Activated CD8-positive, alpha-beta memory T cell treated with anti-CD3 and anti-CD28 coated beads, Interleukin-2, amount 10 ng/mL, durations not matched to agents 7 days and 5 days (primary cell): ENCODE measurements at places on chromosomes 5 and 9. TPM values are rescaled to one million over a fixed set of nuclear protein-coding genes. Genes with fewer than 3 reads are reported as not detected.

DNA sequence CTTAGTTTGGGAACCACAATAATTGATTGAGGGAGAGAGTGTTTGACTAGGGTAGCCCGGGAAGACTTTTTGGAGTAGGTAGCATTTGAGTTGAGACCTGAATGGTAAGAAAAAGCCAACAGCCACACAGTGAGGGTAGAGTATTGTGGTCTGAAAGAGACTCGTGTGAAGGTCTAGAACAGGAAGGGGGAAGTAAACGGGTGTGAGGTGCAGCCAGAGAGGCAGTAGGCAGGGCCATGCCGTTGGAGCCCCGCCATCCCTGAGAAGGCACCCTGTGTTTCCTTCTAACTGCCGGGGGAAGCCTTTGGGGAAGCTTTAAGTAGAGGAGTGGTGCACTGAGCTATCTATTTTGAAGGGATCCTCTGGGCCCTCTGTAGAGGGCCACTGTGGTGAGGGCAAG lies 3.5 kb upstream of the F2RL2 start:
- DNase-seq: peak; percentile 53

DNA sequence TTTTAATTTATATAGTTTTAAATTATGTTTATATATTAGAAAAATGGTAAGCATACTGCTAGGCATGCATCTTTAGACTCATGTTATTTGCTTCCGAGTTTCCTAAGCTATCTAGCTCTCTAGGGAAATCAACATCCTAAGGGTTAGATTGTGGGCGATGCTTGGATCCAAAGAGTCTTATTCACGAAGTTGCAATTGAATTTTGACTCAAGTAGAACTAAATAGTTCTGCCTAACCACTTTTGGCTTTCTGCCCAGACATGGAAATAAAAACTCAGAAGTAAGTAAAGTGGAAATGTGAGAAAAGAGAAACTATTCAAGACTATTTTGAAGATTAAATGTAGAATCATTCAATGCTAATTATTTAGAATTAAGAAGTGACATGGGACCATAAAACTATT lies 440.4 kb downstream of the CDH18 start:
- no peak for DNase-seq

MAML1 gene
- total RNA-seq: 34.9 TPM

DNA sequence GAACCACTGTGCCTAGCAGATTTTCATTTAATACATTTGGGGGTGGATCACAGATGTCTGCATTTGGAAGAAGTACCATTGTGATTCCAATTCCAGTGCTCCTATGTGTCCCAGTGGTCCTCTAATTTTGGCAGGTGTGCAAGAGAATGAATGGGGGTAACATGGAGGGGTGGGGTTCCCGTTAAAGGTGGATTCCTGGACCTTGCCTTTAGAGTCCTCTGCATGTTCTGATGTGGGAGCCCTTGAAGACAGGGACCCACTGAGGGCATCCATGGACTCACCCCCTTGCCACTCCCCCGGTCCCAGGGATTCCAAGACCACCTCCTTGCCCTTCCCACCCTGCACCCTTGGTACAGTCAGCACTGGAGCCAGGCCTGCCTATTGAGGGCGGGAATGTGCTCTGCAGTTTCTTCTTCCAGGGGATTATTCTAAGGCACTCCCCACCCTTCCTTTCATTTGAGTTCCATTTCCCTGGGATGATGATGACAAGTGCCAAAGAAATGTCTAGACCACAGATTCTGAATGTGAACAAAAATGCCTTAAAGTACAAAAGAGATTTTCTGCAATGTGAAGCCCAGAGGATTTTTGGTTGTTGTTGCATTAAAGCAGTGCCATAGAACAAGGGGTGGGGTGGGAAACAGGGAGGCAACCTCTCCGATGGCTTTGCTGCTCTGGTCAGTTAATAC lies 119.4 kb upstream of the PTCH1 start:
- no peak for DNase-seq

- peak; percentile 72 for DNase-seq
These were observed 10.8 kb downstream of the SH3PXD2B start for GRCh38 chr5:172443441-172444109.

IDNK gene
- total RNA-seq: 6.2 TPM

DNA sequence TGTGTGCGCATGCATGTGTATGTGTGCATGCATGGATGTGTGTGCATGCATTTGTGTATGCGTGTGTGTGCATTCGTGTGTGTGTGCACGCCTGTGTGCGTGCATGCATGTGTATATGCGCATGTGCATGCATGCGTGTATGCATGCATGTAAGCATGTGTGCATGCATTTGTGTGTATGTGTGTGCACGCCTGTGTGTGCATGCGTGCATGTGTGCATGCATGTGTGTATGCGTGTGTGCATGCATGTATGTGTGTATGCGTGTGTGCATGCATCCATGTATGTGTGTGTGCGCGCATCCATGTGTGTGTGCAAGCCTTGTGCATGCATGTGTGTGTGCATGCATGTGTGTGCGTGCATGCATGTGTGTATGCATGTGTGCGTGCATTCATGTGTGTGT lies 276.8 kb downstream of the PBX3 start:
- DNase-seq: no peak
